ENCODE measurements at places on chromosomes 3 and 15.
A peak's percentile ranks its signal among the peaks of the same experiment; 100 is the strongest.

- DNase-seq = no peak
Measured at GRCh38 chr3:81048058-81048665, 713.3 kb downstream of the GBE1 start.

GRCh38 chr3:32009957-32010356 is 28.4 kb downstream of the ZNF860 start:
- DNase-seq = no peak

GRCh38 chr3:18027161-18027939 is 284.9 kb upstream of the TBC1D5 start:
- no peak for DNase-seq

- no peak for DNase-seq
Measured at GRCh38 chr3:164641071-164641470, 437.2 kb downstream of the SI start.

- DNase-seq = no peak
Measured at GRCh38 chr3:5757213-5757804, 569.8 kb downstream of the EDEM1 start.

- DNase-seq = no peak
Measured at GRCh38 chr3:128573707-128574162, 76.9 kb downstream of the RPN1 start.

GRCh38 chr3:11553436-11554235 is 90.1 kb downstream of the VGLL4 start:
- no peak for DNase-seq

DNA sequence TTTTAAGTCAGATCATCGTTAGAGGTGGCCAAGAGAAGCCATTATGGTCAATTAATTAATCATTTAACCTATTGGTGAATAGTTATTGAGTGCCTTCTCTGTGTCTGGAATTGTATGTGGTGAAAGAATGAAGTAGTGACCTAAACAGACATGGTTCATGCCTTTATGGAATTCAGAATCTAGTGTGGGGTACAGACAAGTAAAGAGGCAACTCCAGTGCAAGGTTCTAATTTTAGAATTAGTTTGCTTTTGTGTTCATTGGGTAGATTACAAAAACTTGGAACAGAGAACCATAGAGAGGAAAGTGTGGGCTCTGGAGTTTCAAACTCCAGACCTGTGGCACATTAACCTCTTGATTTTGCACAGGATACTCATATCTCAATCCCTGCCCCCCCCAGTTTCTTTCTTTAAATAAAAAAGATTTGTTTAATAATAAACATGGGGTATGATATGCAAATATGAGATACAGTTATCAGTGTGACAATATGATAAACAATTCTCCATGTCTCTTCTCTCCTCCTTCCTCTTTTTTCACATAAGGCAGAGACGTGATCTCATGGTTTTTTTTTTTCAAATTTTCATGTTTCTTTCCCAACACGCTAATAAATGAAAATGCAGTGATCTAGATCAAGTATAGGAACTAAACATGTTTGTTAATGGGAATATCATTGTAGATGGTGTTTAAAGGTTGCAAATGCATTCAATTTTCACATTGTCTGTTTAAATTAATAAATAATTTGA is 117.9 kb downstream of the MITF start:
- DNase-seq = no peak

DNA sequence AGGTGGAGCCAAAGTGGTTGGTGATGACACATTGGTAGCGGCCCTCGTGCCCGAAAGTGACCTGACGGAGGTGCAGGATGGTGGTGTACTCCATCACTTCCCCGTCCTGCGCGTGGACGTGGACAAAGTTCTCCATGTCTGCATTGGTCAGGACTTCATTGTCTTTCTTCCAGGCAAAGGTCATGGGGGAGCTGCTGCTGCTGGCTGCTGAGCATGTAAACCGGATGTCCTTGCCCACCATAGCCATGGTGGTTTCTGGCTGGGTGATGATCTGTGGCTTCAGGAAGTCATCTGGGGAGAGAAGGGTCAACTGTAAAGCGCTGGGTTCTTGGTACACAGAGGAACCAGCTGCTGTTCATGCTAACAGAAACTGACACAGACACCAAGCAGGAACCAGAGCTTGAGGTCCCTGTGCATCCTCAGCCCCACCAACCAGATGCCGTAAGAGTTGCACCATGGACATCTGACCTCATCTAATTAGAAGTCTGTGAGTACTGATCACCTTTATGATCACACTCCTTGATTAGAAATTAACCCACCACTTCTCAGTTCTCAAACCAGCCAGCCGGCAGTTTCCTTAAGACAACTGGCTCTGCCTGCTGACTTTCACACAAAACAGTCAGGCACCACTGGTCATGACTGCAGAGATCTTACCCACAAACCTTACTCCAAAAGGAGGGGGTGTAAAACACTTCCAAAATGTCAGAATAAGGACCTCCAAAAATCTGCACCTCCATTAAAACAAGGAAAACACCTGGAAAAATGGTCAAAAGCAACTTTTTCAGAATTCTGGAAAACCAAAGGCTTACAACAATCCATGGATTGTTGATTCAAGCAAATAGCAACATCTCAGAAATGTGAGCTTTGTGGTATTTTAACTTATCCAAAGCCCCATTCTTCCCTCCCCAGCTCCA is 114.6 kb downstream of the LRIG1 start:
- DNase-seq = no peak

GRCh38 chr15:42286445-42287029 is 13.3 kb upstream of the TMEM87A start:
- DNase-seq = no peak

DNA sequence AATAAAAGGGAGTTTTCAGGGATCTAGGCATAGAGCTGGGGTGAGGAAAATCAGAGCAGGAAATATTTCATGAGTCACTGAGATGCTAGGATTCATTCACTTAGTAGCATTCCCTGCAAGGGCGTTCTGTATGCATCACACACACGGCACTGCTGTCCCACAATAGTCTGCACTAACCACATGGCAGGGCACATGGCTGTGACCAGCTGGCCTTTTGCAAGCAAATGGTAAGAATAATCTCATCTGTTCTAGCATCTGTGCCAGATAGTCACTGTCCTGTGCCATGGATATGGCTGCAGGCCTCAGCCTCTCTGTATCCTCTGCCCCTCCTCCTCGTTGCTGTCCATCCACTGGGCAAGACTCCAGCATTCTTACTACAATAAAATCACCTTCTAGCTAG is 37.8 kb downstream of the BOC start:
- no peak for DNase-seq

GRCh38 chr3:37922721-37923568 is 61.3 kb downstream of the CTDSPL start:
- DNase-seq = no peak

- DNase-seq = no peak
Measured at GRCh38 chr3:106692624-106693023, 684.6 kb upstream of the CCDC54 start.

- DNase-seq = no peak
Measured at GRCh38 chr3:184343200-184343876, 5.9 kb downstream of the FAM131A start.

- DNase-seq = no peak
Measured at GRCh38 chr15:95208988-95209387, 977.6 kb downstream of the MCTP2 start.

DNA sequence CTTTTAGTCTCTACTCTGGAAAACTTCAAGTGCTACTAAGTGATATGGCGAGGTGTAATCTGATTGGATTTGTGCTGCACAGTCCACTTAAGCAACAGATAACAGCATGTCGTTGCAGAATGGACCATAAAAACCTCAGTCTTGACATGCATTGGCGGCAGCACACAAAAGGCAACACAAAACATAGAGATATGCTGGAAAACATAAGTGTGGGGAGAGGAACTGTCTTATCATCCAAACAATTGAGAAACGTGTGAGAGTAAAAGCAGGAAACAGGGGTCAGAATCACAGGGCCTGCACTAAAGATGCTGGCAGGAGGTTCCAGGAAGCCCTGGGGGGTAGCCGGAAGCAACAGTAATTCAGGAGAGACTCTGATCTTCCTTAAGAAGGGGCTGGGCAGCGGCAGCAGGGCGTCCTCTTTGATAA is 82.1 kb downstream of the CGNL1 start:
- DNase-seq = no peak

- no peak for DNase-seq
Measured at GRCh38 chr15:63899193-63899592, 65.4 kb upstream of the HERC1 start.

GRCh38 chr3:24434651-24435050 is 60.0 kb downstream of the THRB start:
- DNase-seq = no peak

DNA sequence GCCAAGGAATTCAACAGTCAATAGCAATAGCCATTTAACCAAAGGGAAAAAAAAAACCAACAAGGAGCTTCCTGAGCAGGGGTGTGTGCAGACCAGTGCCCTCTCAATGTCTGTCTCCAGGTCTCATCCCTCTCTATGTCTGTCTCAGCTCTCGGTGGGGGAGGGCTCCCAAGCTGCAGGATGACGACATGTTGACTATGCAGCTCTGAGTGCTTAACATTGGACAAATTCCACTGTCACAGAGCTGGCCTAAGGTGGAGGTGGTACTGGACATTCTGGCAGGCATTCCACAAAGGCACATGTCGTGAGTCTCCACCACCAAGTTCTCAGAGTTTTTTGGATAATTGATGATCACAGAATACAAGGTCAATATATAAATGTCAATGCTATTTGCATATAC is 2.0 kb upstream of the CAPN7 start:
- no peak for DNase-seq

GRCh38 chr3:185757176-185757575 is 67.7 kb downstream of the IGF2BP2 start:
- no peak for DNase-seq

GRCh38 chr3:40719660-40720287 is 195.0 kb downstream of the ZNF621 start:
- DNase-seq = no peak

DNA sequence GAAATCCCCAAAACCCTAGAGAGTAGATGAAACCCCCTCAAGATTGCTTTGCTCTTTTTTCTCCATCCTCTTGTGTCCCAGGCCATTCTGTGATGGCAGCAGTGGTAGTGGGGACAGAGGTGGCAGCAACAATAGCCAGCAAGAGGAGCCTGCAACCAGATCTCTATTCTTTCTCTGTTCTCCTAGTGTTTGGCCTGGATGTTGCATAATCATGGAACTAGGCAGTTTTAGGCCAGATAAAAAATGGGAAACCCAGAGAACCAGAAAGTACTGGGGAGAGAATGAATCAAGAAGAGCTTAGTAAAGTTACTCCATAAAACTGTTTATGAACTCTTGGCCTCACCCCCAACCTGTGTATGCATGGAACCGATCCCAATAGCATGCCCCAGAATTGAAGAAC is 52.3 kb downstream of the CTNNB1 start:
- DNase-seq = no peak

- DNase-seq = peak; percentile 23
Measured at GRCh38 chr3:109023656-109024254, 70.1 kb upstream of the GUCA1C start.

- no peak for DNase-seq
Measured at GRCh38 chr3:138625707-138626365, 17.3 kb downstream of the FAIM start.

DNA sequence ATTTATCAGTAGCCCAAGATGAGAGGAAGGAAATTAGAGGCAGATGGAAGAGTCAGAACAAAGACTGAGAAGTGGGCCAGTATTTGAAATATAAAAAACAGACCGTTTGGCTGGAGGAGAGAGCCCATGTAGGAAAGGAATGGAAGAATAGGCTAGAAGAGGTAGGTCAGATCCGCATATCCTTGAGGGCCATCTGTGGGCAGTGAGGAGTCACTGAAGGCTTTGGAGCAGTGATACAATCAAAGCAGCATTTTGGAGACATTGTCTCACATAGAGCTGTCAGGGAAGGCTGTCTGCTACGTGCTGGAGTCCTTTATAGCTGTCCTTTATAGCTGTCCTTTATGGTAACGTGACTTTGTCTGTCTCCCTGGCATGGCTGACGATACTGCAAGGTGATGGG is 92.0 kb upstream of the VEPH1 start:
- DNase-seq = no peak

DNA sequence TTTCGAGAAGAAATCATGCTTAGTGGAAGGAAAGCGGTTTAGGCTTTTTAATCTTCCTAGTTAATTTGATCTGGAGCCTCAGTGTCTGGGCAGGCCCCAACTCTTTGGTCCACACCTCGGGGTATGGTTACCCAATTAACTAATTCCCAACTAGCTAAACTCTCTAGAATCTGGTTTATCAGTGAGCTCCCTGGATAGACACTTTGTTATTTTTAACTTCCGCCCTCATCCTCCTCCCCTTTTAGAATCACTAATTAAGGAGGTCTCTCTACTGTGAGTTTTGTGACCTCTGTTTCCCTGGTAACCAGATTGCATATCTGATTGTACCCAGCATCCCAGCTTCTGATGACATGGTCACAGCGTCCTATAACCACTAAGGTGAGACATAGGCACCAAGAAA is 112.2 kb downstream of the RARB start:
- DNase-seq = no peak

DNA sequence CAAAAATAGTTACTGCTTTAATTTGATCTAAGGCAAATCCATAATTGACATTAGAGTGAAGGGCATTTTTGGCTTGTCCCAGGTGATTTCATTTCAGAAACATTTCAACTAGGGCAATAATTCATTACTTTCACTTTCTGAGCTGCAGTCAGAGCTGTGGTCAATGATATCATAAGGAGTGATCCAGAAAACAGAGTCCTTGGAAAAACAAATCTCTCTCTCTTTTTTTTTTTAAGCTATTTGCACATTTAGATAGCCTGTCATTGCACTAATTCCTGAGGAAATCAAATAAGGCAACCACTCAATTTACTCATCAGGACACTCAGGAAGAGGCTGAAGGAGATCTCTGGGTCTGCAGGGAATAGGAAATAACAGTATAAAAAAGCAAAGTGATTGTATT is 269.5 kb upstream of the LRRC3B start:
- DNase-seq = no peak

GRCh38 chr15:51687565-51687964 is 6.3 kb downstream of the SCG3 start:
- DNase-seq = no peak

DNA sequence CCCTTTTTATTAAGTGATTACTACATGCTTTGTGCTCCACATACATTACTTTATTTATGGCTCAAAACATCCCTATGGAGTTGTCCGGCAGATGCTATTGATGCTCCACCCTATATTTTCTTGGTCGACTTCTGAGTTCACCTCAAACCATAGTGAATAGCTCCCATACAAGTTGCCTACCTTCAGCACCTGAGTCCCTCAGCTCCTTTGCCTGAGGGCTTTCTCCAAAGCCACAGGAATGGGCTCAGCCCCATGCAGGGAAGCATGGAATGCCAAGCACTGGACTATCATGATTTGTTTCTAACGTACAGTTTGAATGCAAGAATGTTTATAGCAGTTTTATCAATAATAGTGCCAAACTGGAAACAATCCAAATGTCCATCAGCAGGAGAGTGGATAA is 124.8 kb upstream of the TNIK start:
- no peak for DNase-seq

DNA sequence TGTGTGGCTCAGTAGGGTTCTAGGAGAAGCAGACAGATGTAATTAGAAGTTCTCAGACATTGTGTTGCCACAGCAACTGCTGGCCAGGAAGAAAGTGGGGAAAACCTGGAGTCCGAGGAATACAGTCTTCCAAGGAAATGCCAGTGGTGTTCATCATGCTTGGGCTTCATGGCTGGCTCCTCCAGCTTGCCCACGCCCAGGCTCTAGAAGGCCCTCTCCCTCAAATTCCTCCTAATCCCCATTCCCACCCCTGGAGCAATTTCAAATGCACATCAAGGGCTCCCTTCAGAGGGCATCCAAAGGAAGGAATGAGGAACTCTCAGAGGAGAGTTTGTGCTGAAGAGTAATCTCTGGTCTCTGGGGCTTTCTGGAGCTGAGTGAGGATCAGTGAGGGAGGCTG is 21.9 kb downstream of the FSTL1 start:
- DNase-seq = no peak

- DNase-seq = no peak
Measured at GRCh38 chr3:196585044-196585757, 16.7 kb downstream of the FBXO45 start.
